ENCODE measurements at places on chromosomes 5 and 9.
A peak's percentile ranks its signal among the peaks of the same experiment; 100 is the strongest.

GRCh38 chr5:115309751-115310370 is 13.4 kb upstream of the CCDC112 start:
- DNase-seq: peak; percentile 48

- DNase-seq: no peak
Measured at GRCh38 chr5:67248703-67249589, 52.3 kb upstream of the CD180 start.

- DNase-seq: peak; percentile 63
Measured at GRCh38 chr9:31608416-31608815, 776.0 kb upstream of the ACO1 start.

DNA sequence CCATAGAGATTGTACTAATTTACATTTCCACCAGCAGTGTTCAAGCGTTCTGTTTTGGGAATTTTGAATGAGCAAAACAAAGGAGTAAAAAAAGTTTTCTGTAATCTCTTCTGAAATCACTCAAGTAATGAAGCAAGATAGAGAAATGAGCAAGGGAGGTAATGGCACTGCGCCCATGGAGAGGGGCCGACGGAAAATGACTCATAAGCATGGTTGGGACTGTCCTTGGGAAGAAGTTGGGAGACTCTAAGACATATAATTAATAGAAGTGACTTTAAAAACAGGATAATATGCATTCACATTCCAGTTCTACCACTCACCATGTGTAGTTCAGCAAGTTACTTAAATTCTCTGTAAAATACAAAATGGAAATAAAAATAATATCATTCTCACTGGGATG is 62.5 kb upstream of the C5orf46 start:
- peak; percentile 40 for DNase-seq

DNA sequence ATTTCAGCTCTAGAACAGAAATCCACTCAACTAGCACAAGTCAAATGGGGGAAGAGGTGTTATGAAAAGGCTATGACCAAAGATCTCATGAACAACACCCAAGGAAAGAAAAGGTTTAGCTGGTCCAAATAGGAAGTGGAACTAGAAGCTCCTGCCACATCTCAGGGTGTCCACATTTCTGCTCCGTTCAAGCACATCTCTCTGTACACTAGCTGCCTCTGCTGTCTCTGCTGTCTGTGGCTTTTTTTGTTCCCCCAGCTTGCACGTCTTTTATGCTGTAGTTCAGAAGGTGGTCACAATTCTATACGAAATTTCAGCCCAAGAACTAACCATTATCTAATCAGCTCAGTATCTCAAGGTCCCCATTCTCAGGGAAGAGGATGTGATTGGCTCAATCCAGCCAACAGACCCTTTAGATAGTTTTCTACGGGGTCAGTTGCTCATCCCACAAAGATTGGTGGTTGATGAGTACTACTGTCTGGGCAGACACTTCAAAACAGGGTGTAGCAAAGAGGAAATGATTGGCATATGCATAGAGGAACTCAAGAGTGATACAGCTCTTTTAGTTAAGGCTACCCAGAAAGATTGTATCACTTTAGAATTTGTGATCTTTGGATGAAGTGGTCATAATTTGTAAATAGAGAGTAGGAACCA is 44.0 kb downstream of the FANCC start:
- no peak for DNase-seq

DNA sequence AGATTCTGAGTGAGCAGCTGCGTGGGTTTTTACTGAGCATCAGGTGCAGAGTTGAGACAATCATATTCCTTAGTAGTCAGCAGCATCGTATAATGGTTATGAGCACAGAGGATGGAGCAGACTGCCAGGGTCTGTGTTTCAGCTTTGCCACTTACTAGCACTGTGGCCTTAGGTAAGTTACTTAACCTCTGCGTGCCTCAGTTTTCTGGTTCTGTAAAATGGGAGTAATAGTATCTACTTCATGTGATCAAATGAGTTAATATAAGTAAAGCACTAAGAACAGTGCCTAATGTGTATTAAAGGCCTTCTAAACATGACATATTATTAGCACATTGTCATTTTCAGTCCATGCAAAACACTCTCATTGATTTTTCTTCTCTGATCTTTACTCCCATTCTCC is 4.8 kb upstream of the BTF3 start:
- DNase-seq: no peak

DNA sequence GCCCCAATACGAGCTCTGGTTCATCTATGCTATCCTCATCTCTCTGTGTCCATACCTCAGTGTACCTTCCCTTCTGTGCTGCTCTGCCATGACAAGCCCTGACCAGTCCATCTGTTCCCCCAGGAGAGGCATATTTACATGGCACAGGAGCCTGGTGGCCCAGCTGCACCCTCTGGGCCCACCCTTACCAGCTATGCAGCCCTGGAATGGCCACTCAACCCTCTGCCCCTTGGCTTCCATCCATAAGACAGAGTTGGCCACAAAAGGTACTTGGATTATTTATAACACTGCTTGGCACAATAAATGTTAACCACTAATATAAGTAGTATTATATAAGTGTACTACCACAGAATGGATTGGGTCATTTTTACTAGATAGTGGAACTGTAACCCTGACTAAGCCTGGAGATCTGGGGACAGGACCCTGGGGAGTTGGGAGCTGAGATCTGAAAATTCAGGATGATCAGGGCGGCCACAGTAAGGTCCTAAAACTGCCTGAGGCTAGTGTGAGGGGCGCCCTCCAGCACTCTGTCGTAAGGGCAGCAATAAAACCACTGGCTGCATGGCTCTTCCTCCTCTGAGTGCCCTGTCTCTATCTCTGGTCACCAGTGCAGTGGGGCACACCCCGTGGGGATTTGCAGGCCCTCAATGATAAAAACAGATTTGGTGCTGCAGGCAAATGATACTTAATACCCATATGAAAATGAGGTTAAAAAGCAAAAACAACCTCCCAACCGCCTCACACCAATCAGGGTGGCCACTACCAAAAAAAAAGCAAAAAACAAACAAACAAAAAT is 65.8 kb downstream of the SEMA4D start:
- no peak for DNase-seq

GRCh38 chr9:25078202-25078601 is 532.5 kb upstream of the IZUMO3 start:
- no peak for DNase-seq

DNA sequence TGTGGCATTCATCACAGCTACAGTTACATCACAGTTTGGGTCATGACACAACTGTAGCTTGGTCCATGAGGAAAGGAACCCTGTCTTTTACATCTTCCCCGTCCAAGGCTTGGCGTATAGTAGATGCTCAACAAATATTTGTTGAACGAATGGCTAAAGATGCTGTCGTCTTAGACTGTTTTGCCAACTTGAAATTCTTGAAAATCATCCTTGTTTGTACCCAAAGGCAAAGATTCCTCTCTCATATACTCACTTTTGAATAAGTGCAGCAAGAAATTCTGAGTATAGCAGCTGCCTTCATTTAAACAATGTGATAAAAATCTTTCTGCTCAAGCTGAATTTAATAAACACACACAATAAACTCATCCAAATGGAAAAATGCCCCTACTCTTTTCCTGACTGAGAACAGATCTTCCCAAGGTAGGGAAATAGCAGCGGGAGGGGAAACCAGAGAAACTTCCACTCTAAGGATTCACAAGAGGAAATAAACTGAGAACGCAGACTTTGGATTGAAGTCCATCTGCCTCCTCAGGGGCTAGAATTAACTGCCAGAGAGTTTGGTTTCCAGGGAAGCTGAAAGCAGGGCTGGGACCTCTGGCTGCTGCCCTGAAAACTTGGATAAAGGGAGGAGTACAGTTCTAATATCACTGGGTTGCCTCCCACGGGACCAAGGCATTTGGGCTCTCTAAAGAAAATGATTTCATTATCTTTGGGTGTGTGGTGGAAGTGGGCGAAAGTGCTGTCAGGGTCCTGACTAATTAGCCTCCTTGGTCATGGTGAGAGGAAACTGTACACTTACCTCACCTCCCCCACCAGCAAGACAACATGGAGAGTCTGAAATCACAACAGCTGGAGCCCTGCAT is 99.1 kb downstream of the DPYSL3 start:
- no peak for DNase-seq

- peak; percentile 68 for DNase-seq
Measured at GRCh38 chr9:32886021-32886420, 102.7 kb downstream of the TMEM215 start.

GRCh38 chr5:170333161-170333910 is 35.8 kb upstream of the LCP2 start:
- DNase-seq: no peak

- DNase-seq: peak; percentile 73
Measured at GRCh38 chr5:122259995-122260394, 52.0 kb upstream of the SNCAIP start.

- DNase-seq: no peak
Measured at GRCh38 chr5:124604419-124604818, 142.0 kb downstream of the ZNF608 start.

DNA sequence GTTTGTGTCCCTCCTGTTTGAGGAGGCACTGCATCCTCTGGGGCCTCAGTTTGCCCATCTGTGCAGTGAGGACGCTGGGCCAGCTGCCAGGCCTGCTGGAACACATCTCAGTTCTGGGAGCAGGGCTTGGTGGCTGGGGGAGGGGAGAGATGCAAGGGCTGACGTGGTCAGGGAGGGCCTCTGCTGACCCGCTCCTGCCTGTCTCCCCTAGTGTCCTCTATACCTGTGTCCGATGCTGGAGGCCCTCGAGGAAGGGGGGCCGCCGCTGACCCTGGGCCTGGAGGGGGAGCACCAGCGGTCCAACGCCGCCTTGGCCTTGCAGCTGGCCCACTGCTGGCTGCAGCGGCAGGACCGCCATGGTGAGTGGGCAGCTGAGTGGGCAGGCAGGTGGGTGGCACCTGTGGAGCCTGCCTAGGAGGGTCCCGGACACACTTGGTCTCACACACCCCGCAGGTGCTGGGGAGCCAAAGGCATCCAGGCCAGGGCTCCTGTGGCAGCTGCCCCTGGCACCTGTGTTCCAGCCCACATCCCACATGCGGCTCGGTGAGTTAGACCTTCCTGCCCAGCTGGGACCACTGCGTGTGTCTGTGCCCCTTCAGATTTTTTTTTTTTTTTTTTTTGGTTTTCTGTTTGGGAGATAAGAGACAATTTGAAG is 5.8 kb downstream of the FPGS start:
- no peak for DNase-seq

DNA sequence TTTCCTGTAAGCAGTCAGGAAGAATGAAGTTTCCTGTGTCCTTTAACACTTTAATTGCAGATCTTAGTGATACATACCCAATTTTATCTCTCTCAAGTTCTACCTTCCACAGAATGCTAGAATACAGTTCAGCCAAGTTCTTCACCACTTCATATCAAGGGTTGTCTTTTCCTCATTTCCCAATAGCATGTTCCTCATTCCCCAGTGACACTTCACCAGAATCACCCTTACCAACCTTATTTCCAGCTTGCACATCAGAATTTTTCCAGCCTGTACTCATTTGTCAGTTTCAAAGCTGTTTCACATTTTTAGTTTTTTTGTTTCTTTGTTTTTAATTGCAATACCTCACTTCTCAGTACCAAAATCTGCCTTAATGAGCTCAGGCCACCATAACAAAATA is 126.1 kb downstream of the ESM1 start:
- no peak for DNase-seq

DNA sequence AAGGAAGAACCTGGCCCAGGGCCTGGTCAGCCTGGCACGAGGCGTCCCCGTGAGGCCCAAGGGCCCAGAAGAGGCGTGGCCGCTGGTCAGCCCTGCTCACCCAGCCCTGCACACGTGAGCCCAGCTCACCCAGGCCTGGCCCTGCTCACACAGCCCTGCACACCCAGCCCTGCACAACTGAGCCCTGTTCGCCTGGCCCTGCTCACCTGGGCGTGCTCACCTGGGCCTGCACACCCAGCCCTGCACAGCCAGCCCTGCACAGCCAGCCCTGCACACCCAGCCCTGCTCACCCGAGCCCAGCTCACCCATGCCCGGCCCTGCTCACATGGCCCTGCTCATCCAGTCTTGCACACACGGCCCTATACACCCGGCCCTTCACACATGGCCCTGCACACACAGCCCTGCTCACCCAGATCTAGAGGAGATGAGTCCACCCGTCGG is 2.1 kb downstream of the ZDHHC11 start:
- no peak for DNase-seq

DNA sequence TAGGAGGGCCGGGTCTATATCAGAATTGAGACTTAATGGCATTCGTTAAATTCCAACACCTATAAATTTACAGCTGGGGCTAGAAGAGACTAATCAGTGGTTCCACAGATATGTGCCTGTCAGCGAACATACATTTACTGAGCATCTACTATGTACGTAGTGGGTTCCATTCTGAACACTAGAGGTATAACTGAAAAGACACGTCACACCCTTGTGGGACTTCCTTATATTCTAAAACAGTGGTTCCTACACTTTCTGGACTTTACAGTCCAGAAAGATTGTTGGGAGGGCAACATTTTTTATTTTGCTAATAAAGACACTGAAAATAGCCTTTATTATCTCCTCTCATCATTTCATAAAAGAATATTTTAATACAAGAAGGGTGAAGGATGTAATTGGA is 140.5 kb downstream of the SCAMP1 start:
- no peak for DNase-seq

GRCh38 chr5:77235846-77236721 is 25.6 kb downstream of the PDE8B start:
- DNase-seq: no peak

- DNase-seq: peak; percentile 59
Measured at GRCh38 chr5:119435436-119436132, 16.7 kb upstream of the HSD17B4 start.

DNA sequence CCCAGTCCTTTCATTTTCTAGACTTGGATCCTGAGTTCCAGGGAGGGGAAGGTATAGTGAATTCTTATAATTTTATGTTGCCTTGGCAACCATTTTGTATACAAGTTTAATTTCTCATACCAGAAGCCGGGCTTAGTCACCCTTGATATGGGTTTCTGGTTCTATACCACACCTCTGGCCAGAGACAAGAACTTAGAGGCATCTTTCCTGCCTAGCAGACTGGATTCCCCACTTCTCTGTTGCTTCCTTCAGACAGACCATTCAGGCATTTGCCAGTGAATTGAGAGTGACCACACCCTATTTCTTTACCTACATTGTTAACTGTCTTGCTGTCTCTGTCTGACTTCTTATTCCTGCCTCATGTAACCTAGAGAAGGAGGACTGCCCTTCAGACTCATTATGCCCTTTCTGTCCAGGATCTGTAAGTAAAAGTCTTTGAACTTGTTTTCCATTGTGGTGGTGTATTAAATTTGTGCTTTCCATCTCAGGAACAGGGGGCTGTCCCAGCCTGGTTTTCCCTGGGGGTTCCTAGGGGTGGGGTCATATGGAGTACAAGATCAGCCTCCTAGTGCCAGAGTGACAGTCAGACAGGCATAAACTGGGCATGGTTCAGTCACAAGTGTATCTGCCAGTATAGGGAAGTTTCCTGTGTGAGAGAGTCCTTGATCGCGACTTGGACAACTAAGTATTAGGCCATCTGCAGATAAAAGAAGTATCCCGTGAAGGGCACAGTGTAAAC is 27.4 kb downstream of the TNFSF8 start:
- peak; percentile 65 for DNase-seq

- no peak for DNase-seq
Measured at GRCh38 chr5:1172670-1173404, 28.6 kb upstream of the SLC6A19 start.

GRCh38 chr5:113119246-113119924 is 142.8 kb downstream of the DCP2 start:
- no peak for DNase-seq

Measured in HT1080 (cell line).